ENCODE measurements at places on chromosomes 2 and 18.

- DNase-seq: no peak
These were observed 84.3 kb upstream of the LTBP1 start for GRCh38 chr2:32862269-32863055.

DNA sequence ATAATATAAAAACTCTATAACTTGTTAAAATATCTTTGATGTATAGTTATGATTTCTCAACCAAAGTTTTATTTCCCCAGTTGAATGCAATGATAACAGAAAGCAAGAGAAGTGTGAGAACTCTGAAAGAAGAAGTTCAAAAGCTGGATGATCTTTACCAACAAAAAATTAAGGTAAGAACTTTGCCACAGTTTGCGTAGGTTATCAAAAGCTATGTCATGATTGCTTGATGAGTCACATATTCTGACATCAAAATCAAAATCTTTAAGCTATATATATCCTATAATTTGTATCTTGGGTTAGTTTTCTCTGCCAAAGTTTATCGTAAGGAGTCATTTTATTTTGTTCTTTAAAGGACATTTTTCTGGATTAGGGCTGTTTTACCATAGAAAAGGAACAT is 35.0 kb downstream of the NDC80 start:
- DNase-seq: no peak

DNA sequence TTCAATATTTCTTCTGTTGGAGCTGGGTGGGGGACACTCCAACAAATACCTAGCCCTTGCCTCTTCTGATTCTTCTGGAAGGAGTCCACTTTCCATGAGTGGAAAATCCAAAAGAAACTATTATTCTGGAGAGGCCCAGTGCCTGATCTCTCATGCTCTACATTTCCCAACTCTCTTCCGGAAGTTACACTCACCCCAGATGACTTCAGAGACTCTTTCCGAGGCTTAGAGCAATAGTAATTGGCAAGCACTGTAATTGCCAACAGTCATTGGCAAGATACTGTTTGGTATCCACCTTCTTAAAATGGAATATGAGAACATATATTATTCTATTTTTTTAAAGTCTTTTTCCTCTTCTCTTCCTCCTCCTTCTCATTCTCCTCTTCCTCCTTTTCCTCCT is 60.5 kb upstream of the CYRIA start:
- no peak for DNase-seq

- DNase-seq: no peak
These were observed 45.4 kb downstream of the RABL2A start for GRCh38 chr2:113672326-113672932.

DNA sequence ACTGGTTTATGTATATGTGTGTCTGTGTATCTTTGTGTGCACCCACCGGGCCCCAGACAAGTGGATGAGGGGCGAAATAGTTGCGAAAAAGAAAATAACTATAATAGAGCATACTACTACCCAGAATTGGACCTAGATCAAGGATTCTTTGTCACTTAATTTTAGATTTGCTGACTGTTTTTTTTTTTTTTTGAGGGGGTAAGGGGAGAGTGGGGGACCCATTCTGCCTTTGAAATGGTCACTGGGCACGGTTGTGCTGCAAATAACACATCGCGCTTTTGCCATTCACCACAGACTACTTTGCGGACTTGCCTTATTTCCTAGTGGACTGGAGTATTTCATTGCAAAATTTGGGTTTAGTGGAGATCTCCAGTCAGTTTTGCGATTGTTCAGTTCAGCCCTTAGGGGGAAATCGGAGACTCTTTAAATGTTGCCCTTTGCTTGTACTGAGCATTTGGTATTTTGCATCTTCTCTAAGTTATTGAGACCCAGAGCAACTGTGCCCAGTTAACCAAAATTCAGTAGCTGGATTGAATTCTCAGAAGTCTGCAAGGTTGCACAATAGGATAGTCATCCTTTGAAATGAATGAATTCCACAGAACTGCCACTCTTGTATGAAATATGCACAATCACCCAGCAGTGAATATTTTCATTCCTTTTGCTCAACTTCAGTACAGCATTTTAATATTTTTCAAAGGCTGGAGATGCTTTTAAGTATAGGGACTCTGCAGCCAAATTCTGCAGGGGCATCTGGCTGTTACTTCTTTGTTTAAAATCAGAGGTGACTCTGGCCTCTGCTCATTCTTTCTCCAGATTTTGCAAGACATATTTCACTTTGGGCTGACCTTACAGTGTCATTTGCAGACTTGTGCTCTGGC is 2.9 kb downstream of the TRIB2 start:
- no peak for DNase-seq

GRCh38 chr2:95106081-95106480 is 15.5 kb downstream of the MRPS5 start:
- DNase-seq: no peak

- DNase-seq: no peak
These were observed 18.0 kb downstream of the LRPPRC start for GRCh38 chr2:43977677-43978375.

- no peak for DNase-seq
These were observed 36.8 kb downstream of the STON1 start for GRCh38 chr2:48566592-48567310.

DNA sequence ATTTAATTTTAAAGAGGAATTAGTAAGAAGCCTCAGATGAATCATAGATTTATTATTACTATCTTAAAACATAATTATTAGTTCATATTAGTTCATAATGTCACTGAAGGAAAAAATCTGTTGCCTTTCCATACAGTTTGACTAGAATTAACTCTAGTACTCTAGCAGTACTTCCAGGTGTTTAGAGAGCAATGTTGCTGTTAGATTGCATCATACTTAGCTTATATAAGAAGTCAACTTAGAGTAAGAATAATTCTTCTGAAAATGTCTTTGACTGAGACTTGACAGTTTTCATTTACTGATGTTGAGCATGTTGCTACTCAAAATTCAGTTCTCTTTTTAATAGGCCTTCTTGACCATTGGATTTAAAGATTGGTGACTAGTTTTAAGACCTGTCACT is 4.7 kb downstream of the RAB3GAP1 start:
- no peak for DNase-seq

DNA sequence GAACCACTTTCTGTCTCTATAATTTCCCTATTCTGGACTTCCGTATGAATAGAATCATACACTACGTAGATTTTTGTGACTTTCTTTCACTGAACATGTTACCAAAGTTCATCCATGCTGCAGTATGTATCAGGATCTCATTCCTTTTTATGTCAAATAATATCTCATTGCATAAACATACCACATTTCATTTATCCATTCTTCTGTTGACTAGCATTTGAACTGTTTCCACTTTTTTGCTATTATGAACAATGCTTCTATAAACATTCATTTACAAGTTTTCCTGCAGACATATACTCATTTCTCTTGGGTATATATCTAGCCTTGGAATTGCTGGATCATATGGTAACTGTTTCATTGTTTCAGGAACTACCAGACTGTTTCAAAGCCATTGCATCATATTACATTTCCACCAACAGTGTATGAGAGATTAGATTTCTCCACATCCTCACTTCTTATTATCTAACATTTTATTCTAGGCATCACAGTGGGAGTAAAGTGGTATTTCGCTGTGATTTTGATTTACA is 186.2 kb downstream of the DYM start:
- no peak for DNase-seq
